ENCODE measurements at places on chromosomes 3 and 15.

GRCh38 chr3:60610441-60611112 lies 640.7 kb downstream of the FHIT start:
- no peak for DNase-seq

DNA sequence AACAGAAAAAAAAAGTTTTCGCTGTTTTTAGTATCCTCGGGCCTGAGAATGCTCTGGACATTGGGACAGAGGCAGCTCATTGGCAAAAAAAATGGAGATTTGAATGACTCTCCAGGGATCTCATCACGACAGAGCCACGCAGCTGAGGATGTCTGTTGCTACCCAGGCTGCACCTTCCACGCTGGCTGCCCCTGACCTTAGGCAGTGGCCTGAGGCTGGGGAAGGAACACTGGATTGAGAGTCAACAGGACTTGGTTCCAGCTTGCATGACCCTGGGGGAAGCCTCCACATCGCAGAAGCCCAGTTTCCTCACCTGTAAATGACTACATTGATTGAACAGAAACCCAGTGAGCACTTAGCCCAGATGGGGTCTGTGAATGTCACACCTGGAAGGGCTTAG lies 8.7 kb upstream of the ACSBG1 start:
- DNase-seq = no peak

DNA sequence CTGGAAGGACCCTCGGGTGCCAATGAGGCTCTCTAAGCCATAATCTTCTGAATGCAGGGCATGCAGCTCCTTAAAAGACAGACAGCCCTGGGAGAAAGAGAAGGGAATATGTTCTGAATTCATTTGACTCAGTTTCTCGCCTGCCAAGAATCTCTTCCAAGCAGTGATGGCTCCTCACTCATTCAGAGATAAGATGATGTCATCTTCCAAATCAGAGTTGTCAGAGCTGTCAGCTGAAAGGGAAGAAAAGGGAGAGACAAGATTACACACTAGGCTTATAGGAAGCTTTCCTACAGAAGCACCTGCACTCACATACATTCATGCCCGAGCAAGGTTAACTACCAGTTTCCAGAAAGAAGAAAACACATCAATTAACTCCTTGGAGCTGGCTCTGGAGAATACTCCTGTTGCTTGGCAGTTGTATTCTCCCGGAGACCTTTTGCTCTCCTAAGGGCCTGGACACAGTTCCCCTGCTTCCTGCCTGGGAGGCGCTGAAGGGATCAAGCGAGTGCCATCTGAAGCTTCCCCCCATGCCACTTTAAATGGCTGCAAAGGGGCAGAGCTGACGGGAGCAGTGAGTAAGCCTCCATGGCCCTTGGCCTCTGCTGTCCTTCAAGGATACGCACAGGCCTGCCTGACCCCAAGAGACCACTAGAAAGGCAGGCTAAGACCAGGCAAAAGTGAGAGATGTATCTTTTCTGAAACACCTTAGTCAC lies 7.7 kb downstream of the RBM15B start:
- DNase-seq = no peak

- DNase-seq = no peak
Observed at GRCh38 chr15:80777137-80777536, 2.0 kb upstream of the CEMIP start.

Measured in CD4-positive, alpha-beta T cell treated with Interleukin-21 for 1 hour (primary cell).